ENCODE measurements at places on chromosomes 3 and 15.
A peak's percentile ranks its signal among the peaks of the same experiment; 100 is the strongest.

GRCh38 chr3:31014317-31015040 lies 120.0 kb upstream of the GADL1 start:
- no peak for DNase-seq

DNA sequence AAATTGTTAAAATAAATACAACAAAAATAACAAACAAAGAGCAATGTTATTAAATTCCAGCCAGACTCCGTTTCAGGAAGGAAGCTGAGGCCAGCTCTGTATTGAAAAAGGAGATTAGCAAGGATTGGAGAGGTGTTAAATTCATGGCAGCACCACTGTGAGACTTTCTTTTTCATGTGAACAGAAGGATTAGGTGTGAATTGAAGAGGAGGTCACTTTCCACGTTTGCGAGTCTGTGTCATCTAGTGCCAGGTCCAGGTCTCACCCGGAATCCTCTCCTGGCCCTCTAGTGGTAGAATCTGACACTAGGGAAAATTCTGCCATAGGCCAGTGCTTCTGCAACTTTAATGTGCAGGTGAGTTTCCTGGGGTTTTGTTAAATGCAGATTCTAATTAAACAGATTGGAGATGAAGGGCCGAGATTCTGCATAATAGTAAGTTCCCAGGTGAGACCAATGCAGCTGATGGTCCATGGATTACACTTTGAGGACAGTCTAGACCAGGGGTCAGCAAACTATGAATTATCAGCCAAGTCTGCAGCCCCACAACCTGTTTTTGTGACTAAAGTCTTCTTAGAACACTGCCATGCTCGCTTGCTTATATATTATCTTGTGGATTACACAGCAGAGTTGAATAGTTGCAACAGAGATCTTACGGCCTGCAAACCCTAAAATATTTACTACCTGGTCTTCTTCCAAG lies 9.2 kb upstream of the SLC6A1 start:
- peak; percentile 57 for DNase-seq

DNA sequence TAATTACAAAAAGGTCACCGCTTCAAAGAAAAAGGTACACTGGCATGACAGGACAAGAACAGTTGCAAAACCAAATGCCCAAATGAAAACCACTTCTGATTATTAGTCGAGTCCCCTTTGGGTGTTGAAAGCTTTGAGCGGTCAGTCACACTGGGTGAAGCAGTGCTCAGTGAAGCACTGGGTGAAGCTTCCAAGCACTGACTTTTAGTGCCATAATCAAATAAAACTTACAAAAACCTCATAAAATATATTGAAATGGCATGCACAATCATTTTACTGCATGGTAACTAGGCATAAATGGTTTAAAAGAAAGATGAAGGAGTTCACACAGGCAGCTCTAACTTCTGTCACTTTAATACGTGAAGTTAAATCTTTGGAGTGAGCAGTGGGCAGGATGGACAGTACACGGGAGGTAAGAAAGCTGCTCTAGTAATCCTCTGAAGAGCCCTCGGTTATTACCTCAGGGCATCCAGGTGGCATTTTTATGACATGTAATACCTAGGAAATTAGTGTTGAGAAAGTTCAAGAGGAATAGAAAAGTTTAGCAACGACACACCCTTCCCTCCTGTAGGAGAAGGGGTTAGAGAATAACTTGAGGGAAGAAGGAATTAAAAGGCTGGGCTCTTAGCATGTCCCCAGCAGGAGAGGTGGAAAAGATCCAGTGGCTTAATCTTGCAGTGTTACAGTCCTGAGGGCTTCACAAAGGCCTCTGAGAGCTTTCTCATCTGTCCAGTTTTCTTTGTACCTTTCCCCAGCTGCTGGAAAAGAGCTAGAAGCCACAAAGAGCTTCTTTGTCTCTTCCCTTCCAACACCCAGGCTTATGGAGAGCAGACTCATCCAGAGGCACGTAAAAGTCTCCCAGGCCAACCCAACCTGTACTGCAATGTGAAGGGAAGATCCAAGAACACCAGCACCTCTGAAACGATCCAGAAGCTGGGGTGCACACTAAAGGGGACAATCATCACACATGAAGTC lies 64.9 kb upstream of the MYO5C start:
- peak; percentile 40 for DNase-seq

DNA sequence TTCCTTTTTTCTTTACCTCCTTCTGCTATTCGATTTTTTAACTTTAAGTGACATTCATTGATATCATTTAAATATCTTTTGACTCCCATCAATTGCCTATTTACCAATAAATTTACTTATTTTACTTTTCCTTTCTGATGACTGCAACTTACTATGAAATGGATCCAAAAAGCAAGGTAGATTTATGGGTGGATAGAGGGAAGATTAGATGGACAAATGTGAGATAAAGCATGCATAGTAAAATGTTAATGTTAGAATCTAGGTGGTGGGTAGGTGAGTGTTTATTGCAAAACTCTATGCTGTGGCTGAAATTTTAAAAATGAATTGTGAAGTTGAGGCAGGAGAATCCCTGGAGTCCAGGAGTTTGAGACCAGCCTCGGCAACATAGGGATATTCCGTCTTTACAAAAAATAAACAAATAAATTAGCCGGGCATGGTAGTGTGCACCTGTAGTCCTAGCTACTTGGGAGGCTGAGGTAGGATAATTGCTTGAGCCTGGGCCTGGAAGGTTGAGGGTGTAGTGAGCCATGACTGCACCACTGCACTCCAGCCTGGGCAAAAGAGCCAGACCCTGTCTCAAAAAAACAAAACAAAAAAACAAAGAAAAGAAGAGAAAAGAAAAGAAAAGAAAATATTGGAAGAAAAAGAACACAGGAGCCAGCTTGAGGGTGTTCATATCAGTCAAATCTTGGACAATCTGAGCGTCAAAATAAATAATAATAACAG lies 6.1 kb upstream of the PDCD6IP start:
- DNase-seq = no peak

DNA sequence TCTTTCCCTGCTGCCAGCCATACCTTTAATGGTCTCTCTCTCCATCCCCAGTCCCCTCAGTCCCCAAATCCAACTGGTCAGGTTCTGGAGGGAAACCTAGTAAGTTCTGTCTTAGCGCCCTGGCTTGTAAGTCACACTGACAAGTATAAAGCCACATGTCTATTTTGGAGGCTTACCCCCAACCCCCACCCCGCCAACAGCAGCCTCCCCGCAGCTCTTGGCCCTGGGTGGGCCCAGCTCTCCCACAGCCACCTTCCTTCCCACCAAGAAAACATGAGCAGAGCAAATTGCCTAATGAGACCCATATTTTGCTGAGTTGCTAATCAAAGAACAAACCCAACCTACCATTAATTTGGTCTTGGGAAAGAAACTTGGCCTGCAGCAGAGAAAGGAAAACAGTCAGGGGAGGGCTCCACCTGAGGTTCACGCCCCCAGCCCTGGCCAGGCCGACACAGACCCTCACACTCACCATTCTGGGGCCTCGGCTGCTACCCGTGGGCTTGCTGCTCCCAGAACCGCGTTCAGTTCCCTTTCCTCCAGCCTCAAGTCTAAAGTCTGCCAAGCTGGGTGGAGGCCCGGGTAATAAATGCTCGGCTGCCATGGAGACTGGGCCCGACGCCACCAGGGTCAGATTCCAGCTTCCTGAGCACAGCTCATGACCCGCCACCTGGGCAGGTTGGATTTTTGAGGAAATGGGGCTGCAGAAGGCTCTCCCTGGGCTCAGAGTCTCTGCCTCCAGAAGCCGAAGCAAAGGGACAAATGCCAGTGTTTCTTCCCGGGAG lies at the start of gene CALML4:
Gene CALML4 (minus strand): TSS at position 557 of the 782 bp plus-strand sequence. CDS start 85 bp downstream, at position 472.
- peak; percentile 95 for DNase-seq

- no peak for DNase-seq
Observed at GRCh38 chr3:119700920-119701734, 1.7 kb upstream of the CFAP91 start.

DNA sequence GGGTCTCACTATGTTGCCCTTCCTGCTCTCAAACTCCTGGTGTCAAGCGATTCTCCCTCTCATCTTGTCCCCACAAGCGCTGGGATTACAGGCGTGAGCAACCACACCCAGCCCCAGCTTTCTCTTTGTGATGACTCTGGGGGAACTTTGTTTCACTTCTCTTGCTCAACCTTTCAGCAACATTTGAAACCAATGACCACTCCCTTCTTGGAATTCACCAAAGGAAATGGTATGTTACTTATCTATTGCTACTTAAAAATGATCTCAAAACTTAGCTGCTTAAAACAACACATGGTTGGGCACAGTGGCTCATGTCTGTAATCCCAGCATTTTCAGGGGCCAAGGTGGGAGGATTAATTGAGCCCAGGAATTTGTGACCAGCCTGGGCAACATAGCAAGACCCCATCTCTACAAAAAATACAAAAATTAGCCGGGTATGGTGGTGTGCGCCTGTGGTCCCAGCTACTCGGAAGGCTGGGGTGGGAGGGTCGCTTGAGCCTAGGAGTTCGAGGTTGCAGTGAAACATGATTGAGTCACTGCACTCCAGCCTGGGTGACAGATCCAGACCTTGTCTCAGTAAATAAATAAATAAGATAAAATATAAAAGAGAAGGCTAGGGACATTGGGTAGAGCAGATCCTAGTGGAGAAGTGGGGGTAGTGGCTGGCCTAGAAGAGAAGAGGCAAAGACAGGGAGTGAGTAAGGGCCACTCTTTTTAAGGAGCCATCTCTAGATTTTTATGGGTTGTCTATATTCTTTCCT lies 10.3 kb upstream of the COPG1 start:
- DNase-seq = peak; percentile 25

DNA sequence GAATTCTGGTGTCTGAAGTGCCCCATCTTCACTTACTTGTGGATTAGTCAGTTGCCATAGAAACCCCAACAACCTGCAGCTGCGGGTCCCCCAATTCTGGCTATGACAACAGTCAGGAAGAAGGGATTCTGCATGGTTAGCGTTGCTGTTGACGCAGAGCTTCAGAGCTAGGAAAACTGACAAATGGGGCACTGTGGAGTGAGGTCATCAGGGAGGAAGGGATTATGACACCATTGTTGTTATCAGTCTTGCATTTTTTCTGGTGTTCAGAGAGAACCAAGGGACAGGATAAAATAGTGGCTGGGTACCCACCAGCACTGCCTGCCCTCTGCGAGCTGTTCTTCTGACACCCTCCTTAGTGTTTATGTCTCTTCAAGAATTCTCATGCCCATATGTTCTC lies 367.7 kb upstream of the ARRDC4 start:
- DNase-seq = no peak

GRCh38 chr3:148773805-148774204 lies 53.8 kb upstream of the CPB1 start:
- DNase-seq = no peak

DNA sequence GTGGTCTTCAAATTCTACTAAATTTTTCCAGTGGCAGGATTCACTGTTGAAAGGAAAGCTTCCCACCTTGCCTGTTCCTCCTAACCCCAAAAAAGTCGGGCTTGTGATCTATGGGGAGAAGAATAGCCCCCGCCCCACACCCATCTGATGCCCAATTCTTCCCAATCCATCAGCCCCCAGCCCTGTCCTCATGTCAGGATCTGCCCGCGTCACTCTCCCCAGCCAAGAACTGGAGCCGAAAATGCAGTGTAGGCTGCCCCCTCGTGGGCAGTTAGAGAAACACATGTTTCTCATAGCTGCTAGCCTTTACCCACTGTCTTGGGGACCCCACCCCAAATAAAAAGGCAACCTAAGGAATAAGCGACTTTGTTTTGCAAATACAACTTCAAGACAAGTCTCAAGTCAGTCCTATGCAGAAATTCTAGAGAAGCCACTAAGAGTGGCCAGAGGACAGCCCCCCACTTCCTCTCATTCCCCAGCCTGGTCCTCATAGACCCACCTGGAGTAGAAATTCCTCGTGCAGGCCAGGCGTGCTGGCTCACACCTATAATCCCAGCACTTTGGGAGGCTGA lies 13.0 kb upstream of the CSK start:
- DNase-seq = peak; percentile 75

DNA sequence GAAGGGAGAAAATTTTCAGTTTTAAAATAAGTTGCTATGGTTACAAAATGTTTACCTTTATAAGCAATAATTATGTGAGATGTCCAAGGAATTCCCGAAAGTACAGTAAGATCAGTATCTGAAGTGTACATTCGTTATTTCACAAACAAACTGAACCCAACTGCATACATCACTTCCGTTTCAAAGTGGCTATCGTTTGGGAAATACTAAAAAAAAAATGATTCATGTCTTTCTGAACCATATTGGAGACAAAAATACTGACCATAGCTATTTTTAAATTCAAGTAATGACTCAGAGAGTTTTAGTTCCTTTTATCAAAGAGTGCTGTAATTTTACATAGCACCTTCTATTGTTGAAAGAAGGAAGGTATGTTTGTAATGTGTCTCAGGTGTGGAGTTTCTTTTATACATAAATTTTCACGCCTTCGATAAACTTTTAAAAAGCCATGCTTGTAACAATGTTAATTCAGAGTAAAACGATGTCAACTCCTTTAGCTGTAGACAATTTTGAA lies 8.0 kb upstream of the ANKRD28 start:
- no peak for DNase-seq

DNA sequence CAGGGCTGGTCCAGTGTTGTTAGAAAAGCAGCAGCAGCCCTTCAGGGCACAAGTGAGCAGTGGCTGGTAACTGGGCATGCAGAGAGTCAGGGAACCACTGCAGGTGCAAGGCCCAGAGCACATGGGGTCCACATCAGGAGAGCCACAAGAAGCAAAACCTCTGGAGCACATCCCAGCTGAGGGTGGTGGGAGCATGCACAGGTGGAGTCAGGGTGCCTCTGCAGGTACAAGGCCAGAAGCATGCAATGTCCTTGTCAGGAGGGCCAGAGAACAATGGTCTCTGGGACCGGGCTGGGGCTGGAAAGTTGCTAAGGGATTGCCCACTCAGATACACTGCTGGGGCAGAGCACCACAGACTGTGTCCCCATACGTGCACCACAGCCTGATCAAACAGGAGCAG lies 226.1 kb upstream of the UBE2E2 start:
- no peak for DNase-seq

DNA sequence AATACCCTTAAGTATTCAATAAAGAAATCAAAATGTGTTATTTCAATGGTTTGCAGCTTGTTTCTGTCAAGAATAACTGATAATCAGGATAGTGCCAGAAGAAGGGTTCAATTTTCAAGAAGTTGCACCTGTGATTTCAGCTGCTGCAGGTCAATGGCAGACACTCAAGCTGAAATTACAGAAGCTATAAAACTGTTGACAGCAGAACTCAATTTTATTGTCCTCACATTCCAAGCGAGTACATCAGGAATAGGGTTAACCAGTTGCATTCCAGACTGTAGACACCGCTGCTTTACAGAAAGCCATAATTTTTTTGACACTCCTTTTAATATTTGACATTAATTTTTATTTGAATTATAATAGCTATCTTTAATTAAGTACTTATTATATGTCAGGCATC lies 364.1 kb downstream of the CGGBP1 start:
- DNase-seq = no peak

DNA sequence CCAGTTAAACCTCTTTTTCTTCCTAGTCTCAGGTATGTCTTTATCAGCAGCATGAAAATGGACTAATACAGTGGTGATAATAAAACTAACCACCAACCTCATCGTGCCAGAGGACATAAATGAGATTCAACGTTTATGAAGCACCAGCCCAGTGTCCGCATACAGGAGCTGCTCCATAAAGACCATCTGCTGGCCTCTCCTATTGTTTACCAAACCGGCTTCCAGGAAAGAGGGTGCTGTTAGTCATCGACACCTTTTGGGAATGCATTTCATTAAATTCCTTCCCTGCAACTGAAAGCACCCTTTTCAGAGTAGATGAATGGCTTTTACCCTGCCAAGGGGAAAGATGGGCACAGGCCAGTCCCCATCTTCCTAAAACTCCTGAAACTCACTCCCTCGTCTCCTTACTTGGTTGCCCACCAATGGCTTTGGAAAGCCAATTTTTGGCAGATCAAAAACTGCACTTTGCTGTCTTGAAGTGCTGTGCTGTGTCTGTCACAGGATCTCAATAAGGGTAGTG lies 122.1 kb downstream of the AQP9 start:
- DNase-seq = peak; percentile 32
